ENCODE measurements at places on chromosomes 5 and 9.
A peak's percentile ranks its signal among the peaks of the same experiment; 100 is the strongest.

- DNase-seq = no peak
Observed at GRCh38 chr9:108599571-108599970, 256.2 kb downstream of the ACTL7B start.

- DNase-seq = no peak
Observed at GRCh38 chr9:126439402-126439765, 112.8 kb downstream of the MVB12B start.

GRCh38 chr5:111572561-111572960, 60.2 kb upstream of the STARD4 start:
- DNase-seq = no peak

DNA sequence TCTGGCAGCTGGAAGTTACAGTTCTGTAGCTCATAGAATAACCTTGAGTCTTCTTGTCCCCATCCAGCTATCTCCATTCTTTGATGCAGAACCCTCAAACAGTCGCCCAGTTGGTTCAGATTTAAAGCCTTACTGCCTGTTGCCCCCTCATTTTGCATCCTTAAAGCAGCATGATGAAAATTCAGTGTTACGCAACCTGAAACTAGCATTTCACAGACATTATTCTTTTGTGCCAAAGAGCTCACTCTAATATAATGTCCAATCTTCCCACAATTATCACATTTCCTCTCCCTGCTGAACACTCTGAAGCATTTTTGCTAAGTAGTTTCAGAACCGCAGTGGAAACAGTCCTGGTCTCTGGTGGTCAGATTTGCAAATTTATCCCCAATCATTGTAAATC, 318.0 kb downstream of the PSAT1 start:
- DNase-seq = no peak

- no peak for DNase-seq
Observed at GRCh38 chr9:107460153-107461023, 29.2 kb downstream of the KLF4 start.

- no peak for DNase-seq
Observed at GRCh38 chr9:130870491-130871381, 25.9 kb downstream of the QRFP start.

- peak; percentile 95 for DNase-seq
Observed at GRCh38 chr5:29796013-29796412, 1397.5 kb upstream of the CDH6 start.

- no peak for DNase-seq
Observed at GRCh38 chr9:138020120-138020794, 142.7 kb downstream of the CACNA1B start.

DNA sequence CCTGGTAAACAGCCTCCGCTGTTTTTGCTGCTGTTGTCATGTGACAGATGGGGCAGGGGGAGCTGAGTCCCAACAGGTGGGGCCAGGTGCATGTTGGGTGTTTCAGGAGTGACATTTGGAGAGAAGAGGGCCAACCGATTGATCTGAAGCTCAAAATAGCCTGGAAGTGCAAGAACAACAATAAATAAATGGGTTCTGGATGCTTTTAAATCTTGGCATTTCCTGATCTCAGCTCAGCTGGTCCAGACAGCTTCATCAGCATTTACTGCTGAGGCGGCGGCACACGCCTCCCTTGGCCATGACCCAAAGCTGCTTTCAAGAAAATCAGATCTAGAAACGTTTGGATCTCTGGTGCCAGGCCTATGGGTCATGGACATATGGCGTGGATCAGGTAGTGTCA, 70.5 kb downstream of the PPARGC1B start:
- DNase-seq = no peak

GRCh38 chr5:145945620-145946111, 9.3 kb downstream of the SH3RF2 start:
- no peak for DNase-seq

DNA sequence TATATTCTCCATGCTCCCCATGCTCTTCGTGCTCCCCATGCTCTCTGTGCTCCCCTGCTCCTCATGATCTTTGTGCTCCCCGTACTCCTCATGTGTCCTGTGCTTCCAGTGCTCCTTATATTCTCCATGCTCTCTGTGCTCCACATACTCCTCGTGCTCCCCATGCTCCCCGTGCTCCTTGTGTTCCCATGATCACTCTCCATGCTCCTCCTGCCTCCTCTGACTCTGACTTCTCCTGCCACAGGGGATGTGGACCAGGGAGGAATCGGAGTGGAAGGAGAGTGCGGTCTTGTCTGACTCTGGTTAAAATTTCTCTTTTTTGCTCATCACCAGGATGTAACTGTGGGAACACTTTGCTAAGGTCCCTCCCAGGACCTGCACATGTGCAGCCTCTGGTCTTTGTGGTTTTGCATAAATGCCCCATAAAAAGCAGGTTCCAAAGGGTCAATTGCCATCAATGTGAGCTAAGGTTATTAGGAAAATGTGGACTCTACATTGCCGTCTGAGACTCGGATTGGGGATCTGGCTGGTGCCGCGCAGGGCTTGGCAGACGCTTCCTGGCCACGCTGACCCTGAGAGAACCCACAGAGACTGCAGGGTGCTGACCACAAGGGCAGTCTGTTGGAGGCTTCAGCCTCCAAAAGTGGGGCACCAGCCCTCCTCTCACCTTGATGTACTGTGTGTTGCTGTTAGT, 52.5 kb downstream of the TRIP13 start:
- DNase-seq = no peak

GRCh38 chr5:74122175-74122574, 496.2 kb downstream of the ARHGEF28 start:
- no peak for DNase-seq

DNA sequence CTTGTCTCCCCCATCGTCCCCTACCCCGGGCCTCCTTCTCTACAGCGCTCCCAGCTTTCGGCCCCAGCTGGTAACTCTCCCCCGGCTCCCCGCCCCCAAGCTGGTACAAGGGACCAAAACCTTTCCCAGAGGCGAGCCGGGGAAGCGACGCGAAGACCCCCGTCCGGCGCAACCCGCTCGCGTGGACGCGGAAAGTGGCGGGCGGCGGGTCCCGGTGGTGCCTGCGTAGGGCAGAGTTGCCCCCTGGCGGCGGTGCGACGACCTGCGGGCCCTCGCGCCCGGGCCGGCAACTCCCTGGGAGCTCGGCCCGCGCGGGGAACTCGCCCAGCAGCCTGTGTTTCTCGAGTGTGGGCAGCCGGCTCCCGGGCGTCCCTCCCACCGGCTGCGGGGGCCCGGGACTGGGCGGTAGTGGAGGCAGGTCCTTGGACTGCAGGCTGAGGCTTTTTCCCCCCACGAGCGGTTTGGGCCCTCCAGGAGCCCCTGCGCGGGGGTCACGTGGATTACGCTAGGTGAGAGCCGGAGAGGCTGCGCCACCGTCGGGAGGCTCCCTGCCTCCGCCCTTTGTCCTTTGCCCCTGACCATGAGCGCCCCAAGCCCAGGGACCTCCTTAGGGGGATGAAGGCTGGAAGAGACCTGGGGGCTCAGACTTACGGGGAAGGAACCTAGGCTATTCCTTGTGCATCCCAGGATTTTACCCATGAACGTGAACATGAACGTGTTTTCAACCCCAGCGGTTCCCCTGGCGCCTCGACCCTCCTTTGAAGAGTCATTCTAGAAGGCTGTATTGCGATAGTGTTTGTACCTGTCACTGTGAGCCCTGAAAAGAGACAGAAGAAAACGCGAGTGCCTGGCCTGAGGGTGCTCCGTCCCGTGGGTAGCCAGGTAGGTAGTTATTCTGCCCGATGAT, 2.9 kb upstream of the FOXD1 start:
- DNase-seq = no peak

DNA sequence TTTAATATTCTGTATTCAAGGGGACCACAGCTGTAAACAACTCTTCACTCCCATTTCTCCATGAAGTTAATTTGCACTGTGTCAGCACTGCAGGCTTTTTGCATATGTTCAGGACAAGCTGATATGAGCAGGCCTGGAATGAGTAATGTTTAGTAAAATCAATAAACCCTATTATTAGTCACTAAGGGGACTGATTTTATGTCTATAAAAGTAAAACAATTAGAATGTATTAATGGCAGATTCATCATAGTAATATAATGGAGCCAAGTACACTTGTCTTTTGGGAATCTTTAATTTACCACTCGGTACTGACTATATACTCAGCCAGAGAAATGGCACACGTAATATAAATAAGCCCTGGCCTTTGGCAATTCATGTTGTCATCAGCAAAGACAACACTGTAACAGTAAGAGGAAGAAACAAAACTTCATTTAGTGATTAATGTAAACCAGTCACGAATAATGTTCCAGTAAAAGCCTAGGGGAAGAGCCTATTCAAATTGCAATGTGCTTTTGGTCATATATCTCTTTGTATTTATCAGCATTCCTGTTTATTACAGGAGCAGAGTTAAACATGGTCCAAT, 111.6 kb downstream of the ZNF608 start:
- no peak for DNase-seq

DNA sequence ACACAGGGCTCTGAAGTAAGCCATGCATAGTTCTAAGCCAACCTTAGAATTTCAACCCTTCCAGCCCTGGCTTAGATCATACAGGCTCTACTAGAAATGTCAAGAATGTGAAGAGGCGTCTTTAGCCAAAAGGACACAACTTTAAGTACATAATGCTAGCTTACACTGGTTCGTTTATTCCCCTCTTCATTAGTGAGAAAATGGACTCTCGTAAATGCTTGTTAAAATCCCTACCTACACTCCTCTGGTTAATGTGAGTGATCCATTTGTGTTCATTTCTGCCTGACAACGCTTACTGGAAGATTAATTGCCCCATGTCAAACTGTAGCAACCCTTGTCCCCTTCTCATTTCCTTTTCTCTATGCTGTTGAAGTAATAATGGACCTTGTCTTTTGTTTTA, 149.3 kb upstream of the POU5F2 start:
- DNase-seq = peak; percentile 60

- peak; percentile 45 for DNase-seq
Observed at GRCh38 chr5:6450319-6450833, 1.7 kb downstream of the UBE2QL1 start.

GRCh38 chr5:169336242-169336641, 35.3 kb upstream of the SLIT3 start:
- no peak for DNase-seq

DNA sequence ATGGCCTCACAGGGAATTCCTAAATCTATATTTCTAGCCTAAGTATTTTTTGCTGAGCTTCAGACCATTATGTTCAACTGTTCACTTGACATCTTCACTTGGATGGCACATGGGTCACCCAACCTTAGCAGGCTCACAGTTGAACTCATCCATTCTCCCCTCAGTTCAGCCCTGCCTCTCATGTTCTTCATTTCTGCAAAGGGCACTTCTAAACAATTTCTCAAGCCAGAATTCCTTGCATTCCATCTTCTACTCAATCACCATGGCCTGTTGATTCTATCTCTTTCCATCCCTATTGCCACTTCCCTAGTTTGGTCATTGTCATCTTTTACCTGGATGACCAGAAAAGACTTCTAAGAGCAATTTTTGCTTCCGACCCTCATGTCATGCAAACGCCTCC, 7.3 kb upstream of the RGS3 start:
- no peak for DNase-seq

GRCh38 chr9:93677048-93677571, 100.7 kb downstream of the PHF2 start:
- DNase-seq = no peak

DNA sequence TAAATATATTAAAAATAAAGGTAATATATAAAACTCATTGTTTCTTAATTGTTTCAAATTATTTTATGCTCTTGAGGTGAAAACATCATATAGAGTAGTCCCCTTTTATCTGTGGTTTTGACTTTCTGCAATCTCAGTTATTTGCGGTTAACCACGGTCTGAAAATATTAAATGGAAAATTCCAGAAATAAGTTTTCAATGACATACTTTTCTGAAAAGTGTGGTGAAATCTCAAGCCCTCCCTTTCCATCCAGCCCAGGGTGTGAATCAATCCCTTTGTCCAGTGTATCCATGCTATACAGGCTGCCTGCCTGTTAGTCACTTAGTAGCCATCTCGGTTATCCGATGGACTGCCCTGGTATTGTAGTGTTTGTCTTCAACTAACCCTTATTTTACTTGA, 546.7 kb upstream of the DMAC1 start:
- no peak for DNase-seq

GRCh38 chr9:130768265-130768664, 66.8 kb upstream of the ABL1 start:
- no peak for DNase-seq

- no peak for DNase-seq
Observed at GRCh38 chr9:118455788-118456187, 751.6 kb downstream of the TLR4 start.

GRCh38 chr9:81565144-81565543, 124.2 kb downstream of the TLE1 start:
- DNase-seq = no peak

- DNase-seq = no peak
Observed at GRCh38 chr5:151864061-151864748, 60.4 kb downstream of the GLRA1 start.

GRCh38 chr5:94771742-94772141, 153.3 kb downstream of the SLF1 start:
- no peak for DNase-seq

GRCh38 chr5:60943624-60944023, 1.2 kb downstream of the ERCC8 start:
- no peak for DNase-seq

DNA sequence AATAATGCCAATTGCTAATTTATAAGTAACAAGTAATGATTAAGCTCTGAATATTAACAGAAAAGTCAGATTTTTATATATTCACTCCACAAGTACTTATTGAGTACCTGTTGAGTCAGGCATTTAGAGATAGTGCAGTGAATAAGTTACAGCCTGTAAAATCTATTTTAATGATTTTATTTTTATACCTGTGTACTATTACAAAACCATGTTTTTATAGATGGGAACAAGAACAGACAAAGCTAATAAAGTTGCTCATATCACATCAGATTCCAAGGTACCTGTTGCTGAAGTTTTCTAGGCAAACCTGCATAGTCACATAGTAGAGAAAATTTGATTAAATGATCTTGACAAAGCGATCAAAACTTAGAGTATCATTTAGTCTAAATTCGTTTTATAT, 623.7 kb downstream of the EFNA5 start:
- no peak for DNase-seq

- no peak for DNase-seq
Observed at GRCh38 chr9:38181232-38181631, 112.2 kb upstream of the SHB start.

DNA sequence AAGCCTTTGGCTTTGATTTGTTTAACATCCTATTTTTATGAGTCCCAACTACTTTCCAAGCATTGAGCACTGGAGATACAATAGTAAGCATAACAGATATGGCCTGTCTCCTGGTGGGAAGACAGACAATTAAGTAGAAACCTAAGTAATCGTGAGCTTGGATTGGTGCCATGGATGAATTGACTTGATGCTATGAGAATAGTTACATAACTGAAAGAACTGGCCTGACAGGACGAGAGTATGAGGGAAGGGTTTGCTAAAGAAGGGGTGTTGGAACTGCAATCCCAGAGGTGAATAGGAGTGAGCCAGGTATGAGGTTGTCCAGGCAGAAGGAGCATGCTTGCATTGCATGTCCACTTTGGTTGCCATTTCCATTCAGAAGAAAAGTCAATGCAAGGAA, 52.4 kb downstream of the GPR21 start:
- no peak for DNase-seq

DNA sequence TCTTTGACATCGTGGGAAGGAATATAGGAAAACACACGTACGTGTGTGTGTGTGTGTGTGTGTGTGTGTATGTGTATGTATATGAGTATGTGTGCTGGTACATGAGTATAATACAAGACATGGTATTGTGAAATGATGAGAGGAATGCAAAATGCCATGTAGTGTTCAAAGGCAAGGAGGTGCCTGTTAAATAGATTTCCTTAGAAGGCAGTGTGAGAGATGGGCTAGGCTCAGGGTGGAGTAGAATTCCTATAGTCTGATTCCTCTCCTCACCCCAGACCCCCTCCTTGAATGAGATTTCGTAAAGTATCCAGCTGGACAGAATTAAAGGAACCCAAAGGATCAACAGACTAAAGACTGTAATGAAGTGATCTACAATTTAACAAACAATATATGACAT, 11.1 kb downstream of the GPR21 start:
- no peak for DNase-seq
